ENCODE measurements at places on chromosomes 3 and 15.

- DNase-seq = no peak
Measured at GRCh38 chr3:179981646-179982045, 55.1 kb downstream of the PEX5L start.

DNA sequence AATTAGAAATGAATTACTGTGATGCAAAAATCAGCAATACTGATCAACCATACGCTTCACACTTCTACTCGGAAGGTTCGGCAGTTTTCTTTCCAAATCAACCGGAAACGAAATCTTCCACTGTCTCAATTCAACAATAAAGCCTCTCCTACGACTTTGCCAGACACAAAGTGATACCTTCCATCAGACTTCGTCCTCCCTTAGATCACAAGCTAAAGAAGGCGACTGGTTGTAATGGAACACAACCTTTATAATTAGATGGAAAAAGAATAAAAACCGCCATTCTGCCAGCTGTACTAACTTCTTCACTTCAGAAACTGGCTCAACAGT is 618 bp downstream of the PARL start:
- DNase-seq = no peak

GRCh38 chr15:80730387-80730786 is 35.3 kb downstream of the ABHD17C start:
- no peak for DNase-seq

GRCh38 chr15:26561896-26562295 is 211.0 kb downstream of the GABRB3 start:
- no peak for DNase-seq

DNA sequence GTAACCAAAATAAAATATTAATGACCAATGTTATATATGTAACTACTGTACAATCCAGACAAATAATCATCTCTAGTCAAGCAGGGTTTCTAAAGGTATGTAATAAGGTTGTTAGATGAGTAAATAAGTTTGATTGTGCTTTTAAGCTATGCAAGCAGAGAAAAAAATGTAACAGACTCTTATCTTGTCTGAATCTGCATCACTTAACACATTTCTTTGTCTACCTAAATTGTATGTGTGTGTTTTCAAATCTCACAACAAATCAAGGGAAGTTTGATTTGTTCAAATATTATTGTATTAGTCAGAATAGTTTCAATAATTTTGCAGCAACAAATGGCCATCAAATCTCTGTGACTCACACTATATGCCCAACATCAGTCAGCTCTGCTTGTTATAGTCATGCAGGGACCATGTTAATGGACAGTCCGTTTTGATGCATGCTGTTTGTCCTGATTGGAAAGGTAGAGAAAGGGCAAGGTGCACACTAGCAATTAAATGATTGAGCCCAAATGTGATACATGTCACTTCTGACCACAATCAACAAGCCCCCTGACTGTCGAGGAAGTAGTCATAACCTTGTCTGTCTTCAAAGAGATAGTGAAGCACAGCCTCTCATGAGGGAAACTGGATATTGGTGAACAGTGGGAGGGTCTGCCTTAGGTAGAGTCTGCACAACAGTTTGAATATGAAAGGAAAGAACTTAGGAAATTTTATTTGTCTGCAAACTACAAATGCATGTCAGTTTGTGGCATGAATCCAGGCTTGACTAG is 349.4 kb upstream of the SATB1 start:
- no peak for DNase-seq

DNA sequence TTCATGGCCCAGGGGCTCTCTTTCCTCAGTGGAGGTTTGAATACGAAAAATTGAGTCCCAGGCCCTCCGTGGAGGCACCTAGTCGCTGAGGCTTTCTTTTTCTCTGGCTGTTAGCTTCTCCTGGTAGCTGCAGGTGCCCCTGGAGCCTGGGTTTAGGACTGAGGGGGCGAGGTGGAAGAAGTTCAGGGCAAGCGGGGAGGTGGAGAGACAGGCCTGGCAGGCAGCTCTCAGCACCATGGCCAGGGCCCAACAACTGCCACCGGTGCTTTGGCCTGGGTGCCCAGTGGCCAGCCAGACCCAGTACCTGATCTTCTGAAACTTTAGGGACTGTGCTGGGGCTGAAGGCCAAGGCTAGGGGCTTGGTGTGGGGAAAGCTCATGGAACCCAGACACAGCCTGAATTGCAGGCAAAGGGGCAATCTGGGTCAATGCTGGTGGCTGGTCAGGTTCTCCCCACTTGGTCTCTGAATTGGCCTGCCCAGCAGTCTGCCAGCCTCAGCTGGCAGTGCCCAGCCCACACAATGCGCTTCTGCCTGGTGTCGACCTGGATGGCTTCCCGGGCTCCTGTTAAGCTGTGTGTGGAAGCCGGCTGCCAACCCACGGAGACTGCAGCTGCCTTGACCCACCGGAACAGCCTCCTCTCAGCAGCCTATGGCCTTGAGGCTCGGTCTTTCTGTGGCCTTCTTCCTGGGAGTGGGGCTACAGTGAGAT is 30.3 kb upstream of the POLG start:
- DNase-seq = no peak

- DNase-seq = no peak
Measured at GRCh38 chr15:67822537-67823313, 2.6 kb upstream of the SKOR1 start.

DNA sequence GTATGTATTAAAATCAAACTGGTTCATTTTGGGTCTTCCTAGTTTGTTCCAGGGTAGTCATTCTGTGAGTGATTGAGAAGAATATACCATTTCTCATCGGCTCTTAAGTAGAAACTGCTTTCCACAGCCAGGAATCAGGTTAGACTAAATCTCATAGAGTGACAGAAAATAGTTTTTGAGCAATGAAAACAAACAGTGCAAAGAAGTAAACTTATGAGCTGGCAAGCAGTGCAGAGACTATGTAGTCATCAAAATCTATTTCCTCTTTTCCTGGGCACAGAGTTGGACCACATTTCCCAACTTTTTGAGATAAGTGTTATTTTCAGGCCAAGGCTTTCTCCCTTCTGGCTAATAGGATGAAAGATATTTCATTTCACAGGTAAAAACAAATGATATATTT is 66.5 kb downstream of the UBE3A start:
- DNase-seq = no peak

GRCh38 chr3:107208100-107208499 is 169.1 kb upstream of the CCDC54 start:
- no peak for DNase-seq

DNA sequence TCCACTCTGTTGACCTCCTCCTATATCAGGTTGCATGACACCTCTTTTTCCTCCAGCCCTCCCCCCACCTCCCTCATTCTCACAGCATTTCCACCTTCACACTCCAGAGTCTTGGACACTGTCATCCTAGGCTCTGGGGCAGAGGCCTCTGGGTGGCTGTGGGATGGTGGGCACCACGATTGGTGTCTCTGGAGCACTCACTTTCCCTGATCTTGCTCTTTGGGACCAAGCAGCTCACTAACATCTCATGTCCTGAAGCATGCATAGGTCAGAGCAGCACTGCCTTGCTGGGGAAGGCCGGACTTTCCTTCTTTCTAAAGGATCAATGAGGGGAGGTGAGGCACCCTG is 14.9 kb downstream of the ZBTB47 start:
- no peak for DNase-seq

GRCh38 chr15:39976291-39977274 is 42.7 kb downstream of the EIF2AK4 start:
- no peak for DNase-seq

- DNase-seq = no peak
Measured at GRCh38 chr3:15172806-15173205, 33.2 kb upstream of the CAPN7 start.

- DNase-seq = no peak
Measured at GRCh38 chr3:119978554-119979208, 115.6 kb downstream of the GSK3B start.

GRCh38 chr3:79361748-79362378 is 405.9 kb downstream of the ROBO1 start:
- DNase-seq = no peak

- no peak for DNase-seq
Measured at GRCh38 chr3:45975686-45976085, 19.9 kb downstream of the FYCO1 start.

- no peak for DNase-seq
Measured at GRCh38 chr3:170809975-170810357, 60.0 kb downstream of the RPL22L1 start.

GRCh38 chr3:111229301-111229700 is 157.7 kb downstream of the NECTIN3 start:
- DNase-seq = no peak

- no peak for DNase-seq
Measured at GRCh38 chr3:124600765-124601164, 129.5 kb upstream of the UMPS start.

DNA sequence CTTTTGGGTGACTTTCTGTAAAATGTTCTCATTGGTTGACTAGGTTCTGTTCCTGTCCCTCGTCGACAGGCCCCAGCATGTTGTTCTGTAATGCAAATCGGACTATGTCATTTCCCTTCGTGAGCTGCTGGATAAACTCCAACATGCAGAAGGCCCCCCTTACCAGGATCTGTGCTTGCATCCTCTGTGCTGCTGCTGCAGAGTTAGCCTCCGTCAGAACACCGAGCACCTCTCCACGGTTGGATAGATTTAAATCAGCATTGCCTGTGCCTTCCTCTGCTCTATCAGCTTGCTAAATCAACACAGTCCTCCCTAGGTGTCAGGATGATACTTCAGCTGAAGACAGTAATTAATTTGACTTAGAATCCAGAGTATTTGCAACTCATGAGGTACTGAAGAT is 12.7 kb upstream of the MINDY4B start:
- no peak for DNase-seq

GRCh38 chr3:66441129-66441528 is 59.7 kb downstream of the LRIG1 start:
- no peak for DNase-seq

GRCh38 chr3:45132568-45133211 is 13.5 kb downstream of the CDCP1 start:
- no peak for DNase-seq

GRCh38 chr3:45943207-45943846 is at the start of gene CXCR6:
Gene CXCR6 (plus strand): TSS chr3:45943464. CDS start chr3:45946482, 3,018 bp downstream.
- no peak for DNase-seq

DNA sequence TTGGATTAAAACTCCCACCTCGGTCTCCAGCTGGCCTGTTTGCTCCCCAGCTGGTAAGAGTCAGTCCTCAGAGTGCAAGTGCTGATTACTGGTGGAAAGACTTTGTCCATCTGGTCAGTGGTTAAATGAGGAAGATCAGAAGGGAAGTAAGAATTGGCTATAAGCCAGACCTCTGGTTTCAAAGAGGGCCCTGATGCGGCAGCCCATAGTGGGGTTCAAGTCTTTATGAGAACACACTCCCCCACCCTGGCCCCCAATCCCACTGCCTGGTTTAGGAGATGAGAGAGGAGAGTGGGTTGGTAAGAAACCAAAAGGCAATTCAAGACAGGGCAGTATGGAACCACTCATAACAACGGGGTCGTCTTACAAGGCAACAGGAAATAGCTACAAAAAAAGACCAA is 65.0 kb downstream of the FRMD4B start:
- no peak for DNase-seq

GRCh38 chr3:195403244-195403643 is 39.6 kb downstream of the ACAP2 start:
- no peak for DNase-seq

GRCh38 chr15:71133747-71134472 is 18.6 kb downstream of the THSD4 start:
- no peak for DNase-seq

DNA sequence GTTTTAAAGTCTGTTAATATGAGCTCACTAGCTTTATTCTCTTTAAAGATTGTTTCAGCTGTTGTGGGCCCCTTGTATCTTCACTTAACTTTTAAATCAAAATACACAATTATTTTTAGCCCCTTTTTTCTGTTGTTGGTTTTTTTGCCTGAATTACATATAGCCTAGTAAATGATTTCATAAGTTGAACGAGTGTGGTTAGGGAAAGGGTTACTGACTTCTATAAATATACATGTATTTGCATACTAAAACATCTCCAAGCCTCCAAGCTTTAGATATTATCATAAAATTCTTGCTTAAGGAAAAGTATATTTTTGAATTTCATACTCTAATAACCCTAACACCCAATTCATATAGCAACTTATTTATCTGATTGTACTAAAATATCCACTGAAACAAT is 73.2 kb upstream of the ARL6 start:
- DNase-seq = no peak

Measured in activated naive CD4-positive, alpha-beta T cell (primary cell).